ENCODE measurements at places on chromosomes 5 and 9.

GRCh38 chr9:136051453-136051836 is 43.6 kb downstream of the NACC2 start:
- no peak for DNase-seq

- no peak for DNase-seq
Measured at GRCh38 chr5:174531782-174532191, 192.6 kb upstream of the MSX2 start.

DNA sequence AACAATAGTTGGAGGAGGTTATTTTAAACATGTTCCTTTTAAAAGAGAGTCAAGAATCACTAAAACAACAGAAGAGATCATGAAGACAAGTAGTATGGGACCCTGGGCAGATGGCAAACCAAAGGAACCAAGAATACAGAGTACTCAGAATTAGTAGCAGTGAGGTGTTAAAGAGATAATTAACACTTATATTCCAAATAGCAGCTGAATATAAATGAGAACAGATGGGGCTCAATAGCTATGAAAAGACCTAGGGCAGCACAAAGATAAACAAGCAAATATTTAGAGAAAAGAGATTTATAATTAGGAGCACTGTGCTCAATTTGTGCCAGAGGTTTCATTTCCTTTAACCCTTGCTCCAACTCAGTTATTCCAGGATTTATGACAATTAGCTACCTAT is 159.1 kb downstream of the FAM114A2 start:
- DNase-seq: no peak

DNA sequence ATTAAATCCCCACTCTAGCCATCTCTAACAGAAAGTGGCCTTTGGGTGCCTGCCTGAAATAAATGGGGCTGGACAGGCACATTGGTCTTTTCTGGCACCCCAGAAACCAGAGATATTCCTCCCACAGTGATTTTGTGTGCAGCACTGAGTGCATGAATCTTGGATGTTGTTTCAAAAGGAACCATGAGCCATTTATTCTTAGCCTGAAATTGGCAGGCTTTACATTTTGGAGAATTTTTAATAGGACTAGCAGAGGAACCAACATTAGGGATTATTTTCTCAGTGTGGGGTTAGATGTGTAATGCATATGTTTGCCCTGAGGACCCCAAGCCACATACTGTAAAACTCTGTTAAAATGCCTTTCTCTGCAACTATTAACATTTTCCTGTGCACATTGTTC is 451.3 kb downstream of the NFIB start:
- no peak for DNase-seq

GRCh38 chr9:81685763-81686613 is 3.4 kb downstream of the TLE1 start:
- DNase-seq: no peak

GRCh38 chr5:63128761-63129160 is 550.1 kb downstream of the LRRC70 start:
- no peak for DNase-seq

GRCh38 chr9:1055166-1055565 is 5.0 kb downstream of the DMRT2 start:
- no peak for DNase-seq

GRCh38 chr5:15645381-15646160 is 145.6 kb downstream of the FBXL7 start:
- DNase-seq: no peak

DNA sequence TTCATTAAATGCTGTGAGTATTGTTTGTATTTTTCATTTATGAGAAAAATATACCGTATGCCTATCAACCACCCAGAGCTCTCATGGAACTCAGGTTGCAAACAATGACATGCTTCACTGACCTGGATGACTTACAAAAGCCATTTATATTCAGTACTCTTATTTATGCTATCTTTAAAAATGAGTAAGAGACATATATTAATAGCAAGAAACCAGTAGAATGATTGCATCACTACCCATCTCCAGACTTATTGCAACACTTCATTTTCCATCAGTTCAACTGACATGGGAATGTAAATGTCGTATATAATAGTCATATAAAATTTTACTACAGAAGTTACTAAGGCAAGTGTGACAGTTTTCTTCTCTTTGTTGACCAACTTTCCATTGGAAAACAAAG is 69.1 kb downstream of the OTP start:
- DNase-seq: no peak

GRCh38 chr5:171721464-171721863 is 64.2 kb upstream of the SMIM23 start:
- no peak for DNase-seq

- DNase-seq: no peak
Measured at GRCh38 chr5:9987101-9987500, 262.6 kb downstream of the ATPSCKMT start.

- DNase-seq: no peak
Measured at GRCh38 chr5:89471541-89471940, 588.6 kb upstream of the MEF2C start.

DNA sequence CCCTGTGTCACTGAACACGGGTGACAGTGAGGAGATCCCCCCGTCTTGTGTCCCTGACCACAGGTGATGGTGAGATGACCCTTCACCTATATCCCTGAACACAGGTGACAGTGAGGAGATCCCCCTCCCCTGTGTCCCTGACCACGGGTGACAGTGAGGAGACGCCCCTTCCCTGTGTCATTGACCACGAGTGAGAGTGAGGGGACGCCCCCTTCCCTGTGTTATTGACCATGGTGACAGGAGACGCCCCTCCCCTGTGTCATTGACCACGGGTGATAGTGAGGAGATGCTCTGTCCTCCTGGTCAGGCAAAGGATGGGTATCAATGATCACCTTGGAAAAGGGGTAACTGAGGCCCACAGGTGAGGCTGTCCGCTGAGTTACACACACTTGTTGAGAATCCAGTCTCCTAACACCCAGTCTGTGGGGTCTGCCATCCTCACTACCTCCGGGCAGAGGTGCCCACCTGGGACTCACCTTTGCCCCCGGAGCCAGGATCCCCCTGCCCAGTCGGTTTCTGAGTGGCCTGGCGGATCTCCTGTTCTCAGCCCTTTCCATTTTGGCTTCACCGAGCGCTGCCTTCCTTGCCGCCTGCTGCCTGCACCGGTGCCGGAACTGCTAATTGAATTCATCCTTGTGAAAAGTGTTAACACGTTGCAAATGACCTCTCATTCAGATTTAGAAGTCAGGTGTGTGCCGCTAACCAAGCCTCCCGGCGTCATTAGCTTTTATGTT is 68.2 kb upstream of the BARHL1 start:
- DNase-seq: no peak

DNA sequence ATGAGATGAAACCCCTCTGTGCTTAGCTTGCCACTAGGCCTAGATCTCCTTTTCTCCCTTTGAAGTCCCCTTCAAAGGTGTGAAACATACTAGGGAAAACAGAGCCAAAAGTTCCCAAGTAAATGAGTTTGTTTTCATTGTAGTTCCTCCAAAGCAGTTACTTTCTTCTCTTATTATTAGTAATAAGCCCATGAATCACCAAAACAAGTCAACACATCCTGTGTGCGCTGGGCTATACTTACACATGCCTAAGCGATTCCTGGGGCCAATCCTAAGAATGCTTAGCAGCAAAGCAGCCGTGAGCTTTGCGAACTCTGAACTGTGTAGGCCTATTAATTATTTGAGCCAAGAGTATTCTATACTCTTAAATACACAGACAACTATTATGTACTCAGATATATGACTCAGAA is 7.6 kb downstream of the ENC1 start:
- DNase-seq: no peak

DNA sequence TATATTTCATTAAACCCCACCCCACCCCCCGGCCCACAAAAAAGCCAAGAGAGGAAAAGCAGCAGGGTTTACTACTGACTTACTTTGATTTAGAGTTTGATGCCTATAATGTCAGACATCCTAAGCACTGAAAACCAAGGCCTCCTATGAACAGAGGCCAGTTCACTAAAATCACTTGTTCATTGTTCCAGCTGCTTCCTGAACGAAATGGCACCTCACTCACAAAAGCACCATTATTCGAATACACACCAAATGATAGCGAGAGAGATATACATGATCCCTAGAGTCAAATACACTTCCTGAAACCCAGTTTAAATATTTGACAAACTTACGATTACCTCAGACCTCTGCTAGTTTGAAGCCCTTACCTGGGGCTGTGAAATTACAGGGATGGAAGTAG is 66.6 kb downstream of the LPAR1 start:
- no peak for DNase-seq

- DNase-seq: no peak
Measured at GRCh38 chr9:112061152-112061740, 113.9 kb downstream of the SUSD1 start.

- DNase-seq: no peak
Measured at GRCh38 chr9:137606005-137606621, 627 bp downstream of the ARRDC1 start.

- no peak for DNase-seq
Measured at GRCh38 chr5:55044175-55044574, 20.1 kb downstream of the GZMK start.

GRCh38 chr9:127263237-127263636 is 1.3 kb upstream of the GARNL3 start:
- DNase-seq: no peak

GRCh38 chr5:58985759-58986158 is 402.9 kb downstream of the RAB3C start:
- no peak for DNase-seq

DNA sequence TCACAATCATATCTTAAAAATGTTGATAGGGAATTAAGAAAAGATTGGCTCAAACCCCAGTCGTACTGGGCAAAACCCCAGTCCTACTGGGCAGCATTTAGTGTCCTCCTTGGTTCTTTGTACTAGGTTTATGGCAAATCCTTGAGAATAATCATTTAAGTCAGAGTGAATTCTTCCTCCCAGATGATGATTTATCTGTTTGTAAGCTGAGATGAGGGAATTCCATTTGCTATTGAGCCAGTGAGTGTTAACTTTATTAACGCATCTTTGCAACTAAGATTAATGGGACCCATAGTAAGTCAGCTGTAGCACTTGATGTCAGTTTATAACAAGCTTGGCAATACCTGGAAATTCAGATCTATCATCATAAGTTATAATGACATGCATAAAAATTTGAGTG is 821.8 kb upstream of the DMAC1 start:
- no peak for DNase-seq

- DNase-seq: no peak
Measured at GRCh38 chr5:171226096-171226754, 82.8 kb upstream of the TLX3 start.

GRCh38 chr5:134465816-134466240 is 54.1 kb upstream of the CDKN2AIPNL start:
- DNase-seq: peak; percentile 39

- DNase-seq: no peak
Measured at GRCh38 chr5:97480313-97480712, 297.3 kb upstream of the RIOK2 start.

- DNase-seq: no peak
Measured at GRCh38 chr5:96384353-96384752, 48.7 kb downstream of the PCSK1 start.

GRCh38 chr5:180370861-180371641 is 17.9 kb upstream of the GFPT2 start:
- no peak for DNase-seq

DNA sequence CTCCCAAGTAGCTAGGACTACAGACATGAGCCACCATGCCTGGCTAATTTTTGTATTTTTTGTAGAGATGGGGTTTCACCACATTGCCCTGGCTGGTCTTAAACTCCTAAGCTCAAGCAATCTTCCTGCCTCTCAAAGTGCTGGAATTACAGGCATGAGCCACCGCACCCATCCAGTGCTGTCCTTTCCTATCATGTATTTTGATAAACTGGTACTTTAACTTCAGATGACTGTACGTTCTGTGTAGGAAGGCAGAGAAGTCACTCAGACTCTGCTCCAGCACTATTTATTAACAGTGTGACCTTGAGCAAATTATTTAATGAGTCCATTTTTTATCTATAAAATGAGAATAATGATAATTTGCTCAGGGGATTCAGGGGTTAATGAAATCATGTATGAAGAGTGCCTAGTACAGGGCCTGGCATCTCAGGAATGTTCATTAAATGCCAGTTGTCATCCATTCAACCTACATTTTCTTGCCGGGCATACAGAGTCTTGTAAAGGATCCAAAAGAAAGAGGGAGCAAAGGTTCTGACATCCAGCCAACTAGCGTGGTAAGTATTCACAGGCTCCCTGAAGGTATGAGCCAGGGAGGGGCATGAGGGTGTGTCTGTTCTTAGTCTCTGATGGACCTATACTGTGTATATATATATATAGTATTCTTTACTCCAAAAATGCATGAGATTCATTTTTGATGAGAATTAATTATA is 201.9 kb downstream of the PBX3 start:
- no peak for DNase-seq

DNA sequence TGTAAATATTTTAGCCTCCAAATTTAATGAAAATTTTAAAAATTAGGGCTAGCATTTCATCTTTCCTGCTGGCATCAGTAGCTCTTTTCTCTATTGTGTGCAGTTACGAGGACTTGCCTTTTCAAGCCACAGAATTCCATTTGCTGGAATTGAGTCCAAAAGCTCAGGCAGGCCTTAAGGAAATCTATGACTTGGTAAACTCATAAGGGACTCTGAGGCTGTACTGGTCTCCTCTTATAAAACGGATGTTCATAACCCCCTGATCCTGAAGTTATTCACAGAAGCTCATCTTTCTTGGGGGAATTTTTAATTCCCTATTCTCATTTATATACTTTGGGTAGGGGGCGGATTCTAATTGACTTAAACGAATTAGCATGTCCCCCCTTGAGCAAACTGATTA is 23.4 kb downstream of the ANKRA2 start:
- no peak for DNase-seq

DNA sequence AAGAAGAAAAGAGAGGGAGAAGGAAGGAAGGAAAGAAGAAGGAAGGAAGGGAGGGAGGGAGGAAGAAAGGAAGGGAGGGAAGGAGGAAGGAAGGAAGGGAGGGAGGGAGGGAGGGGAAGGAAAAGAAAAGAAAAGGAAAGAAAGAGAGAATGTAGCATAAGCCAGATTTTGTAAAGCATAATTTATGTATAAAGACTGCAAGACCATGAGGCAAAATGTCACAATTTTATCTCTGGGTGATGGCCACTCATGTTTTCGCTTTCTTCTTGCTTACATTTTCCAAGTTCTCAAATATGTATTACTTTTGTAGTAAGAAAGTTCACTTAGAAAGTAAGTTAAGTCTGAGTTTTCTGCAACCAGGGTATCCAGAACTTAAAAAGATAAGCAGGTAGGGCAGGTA is 3.4 kb upstream of the RNF183 start:
- no peak for DNase-seq

DNA sequence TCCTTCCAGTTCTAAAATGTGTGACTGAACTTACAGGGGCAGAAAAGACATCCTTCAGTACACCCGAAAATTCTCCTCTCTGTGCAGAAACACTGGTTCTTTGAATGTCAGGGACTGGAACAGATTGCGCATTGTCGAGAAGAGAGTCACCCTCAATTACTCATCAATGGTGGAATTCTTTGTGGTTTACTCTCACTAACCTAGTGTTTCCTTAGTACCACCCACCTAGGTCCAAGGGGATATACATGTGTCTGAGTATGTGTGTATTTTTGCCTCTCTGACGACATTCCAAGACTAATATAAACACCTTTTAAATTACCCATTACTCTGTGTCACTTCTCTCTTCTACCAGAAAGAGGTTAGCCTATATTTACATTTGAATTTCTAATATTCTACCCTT is 660.8 kb downstream of the TLE1 start:
- no peak for DNase-seq

Measured in stimulated activated CD8-positive, alpha-beta memory T cell treated with anti-CD3 and anti-CD28 coated beads, Interleukin-12 subunit alpha, Interleukin-12 subunit beta, amount 100 ng/mL, for 4 hours (primary cell).